ENCODE measurements at places on chromosomes 12 and 14.

DNA sequence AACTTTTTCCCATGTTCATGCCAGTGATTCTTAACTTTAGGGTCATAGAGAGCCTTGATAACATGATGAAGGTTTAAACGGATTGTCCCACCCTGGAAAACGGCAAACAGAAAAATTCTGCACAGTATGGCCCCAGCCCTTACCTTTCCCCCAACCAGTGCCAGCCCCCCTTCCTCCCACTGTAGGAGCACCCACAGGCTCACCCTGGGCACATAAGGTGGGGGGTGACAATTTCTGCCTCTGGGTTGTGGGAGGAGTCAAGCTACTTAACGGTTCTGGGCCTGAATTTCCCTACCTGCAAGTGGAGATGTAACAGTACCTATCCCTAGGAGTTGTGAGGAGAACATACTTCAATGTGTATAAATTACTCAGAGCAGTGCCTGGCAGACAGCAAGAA, 18.0 kb downstream of the XRCC3 start:
- no peak for DNase-seq

DNA sequence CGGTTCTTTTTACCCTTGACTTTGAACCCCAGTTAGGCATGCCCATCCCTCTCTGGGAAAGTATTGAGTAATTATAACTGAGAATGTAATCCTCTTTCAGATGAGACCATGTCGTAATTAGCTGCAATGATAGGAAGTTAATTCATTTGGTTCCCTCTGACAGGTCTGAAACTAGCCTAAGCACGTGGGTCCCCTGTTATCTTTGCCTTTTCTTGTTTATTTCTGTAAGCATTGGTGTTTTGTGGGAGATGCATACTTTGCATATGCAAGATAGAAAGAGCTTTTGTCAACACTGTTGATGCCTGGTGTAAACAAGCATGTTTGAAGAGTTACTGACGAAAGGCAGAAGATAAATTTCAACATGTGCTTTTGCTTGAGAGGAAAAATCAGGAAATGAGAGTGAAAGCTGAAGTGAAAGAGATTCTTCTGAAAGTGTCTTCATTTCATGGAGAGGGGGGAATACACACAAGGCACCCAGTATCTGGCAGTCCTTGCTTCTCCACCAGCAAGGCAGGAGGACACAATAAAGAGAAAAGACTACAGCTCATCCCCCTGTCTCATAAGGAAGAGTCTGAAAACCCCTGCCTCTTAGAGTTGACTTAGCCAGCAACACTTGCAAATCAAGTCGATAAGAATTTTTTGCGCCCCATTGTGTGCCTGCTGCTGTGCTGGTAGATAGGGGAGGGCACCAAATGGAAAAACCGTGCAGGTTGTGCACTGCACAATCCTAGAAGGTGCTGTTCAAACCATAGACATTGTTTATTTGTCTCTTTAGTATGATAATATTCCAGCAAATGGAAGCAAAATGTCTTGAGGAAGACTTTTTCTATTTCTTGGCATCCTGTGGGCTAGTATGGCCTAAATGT, 77.8 kb downstream of the SLC24A4 start:
- DNase-seq: no peak

GRCh38 chr14:25394356-25394755, 344.4 kb upstream of the STXBP6 start:
- no peak for DNase-seq

GRCh38 chr14:21039585-21040369, 2.4 kb upstream of the RNASE7 start:
- DNase-seq: no peak

- no peak for DNase-seq
These were observed 70.8 kb downstream of the SCN8A start for GRCh38 chr12:51661836-51662235.

DNA sequence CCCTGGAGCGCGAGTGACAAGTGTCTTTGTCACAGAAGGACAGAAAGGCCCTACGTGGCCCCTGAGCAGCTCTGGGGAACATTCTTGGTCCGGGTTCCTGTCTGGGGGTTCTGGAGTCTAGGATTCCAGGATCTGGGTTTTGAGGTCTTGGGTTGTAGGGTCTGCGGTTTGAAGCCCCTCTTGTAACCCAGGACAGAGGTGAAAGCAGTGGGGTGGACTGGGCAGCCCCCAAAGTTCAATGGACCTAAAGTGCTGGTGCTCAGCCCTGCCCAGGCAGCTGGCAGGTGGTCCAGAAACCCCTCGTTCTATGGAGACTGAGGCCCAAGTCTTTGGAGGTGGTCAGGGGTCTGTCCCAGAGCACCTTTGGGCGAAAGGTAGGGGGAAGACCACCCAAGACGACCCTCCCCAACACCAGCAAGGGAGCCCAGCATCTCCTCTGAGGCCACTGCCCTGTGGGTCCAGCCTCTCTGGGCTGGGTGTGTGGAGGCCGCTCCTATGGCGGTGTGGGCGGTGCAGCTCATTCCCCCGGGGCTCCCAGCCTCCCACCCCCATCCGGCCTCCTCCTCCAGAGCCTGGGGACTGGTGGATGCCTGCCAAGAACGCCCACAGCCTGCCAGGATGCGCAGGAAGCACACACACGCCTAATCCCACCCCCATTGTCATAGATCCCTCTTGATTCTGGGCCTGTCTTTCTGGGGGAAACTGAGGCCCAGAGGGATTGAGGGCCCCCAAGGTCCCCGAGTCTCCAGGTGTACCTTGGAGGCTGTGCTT, 30.2 kb upstream of the ANKRD9 start:
- no peak for DNase-seq

GRCh38 chr12:93743229-93743998, 66.2 kb downstream of the CRADD start:
- DNase-seq: no peak

- DNase-seq: no peak
These were observed 60.7 kb downstream of the NTF3 start for GRCh38 chr12:5492562-5492961.

DNA sequence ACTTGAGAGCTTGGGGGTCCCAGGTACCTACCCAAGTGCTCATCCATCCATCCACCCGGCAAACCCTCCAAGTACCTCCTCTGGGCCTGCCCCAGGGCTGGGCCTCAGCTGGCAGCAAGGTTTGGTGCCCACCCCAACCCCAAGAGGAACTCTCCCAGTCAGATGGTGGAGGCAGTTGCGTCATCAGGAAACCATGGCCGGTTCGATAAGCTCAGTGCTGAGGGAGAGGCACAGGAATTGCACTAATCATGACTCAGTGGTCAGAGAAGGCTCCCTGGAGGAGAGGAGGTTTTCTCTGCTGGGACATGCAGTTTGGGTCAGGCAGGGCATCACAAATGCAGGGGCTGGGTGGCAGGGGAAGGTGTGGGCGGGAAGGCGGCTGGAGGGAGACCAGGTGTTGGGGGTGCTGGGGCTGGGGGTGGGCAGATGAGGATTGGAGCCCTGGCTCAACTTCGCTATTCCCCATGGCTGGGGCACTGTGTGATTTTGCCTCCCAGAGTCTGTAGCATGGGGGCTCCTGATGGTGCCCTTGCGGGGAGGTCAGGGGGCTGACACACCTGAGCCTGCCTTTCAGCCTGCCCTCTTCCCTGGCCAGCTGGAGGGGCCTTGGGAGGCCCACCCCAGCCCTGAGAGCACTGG, 32.2 kb downstream of the SH2B3 start:
- no peak for DNase-seq

DNA sequence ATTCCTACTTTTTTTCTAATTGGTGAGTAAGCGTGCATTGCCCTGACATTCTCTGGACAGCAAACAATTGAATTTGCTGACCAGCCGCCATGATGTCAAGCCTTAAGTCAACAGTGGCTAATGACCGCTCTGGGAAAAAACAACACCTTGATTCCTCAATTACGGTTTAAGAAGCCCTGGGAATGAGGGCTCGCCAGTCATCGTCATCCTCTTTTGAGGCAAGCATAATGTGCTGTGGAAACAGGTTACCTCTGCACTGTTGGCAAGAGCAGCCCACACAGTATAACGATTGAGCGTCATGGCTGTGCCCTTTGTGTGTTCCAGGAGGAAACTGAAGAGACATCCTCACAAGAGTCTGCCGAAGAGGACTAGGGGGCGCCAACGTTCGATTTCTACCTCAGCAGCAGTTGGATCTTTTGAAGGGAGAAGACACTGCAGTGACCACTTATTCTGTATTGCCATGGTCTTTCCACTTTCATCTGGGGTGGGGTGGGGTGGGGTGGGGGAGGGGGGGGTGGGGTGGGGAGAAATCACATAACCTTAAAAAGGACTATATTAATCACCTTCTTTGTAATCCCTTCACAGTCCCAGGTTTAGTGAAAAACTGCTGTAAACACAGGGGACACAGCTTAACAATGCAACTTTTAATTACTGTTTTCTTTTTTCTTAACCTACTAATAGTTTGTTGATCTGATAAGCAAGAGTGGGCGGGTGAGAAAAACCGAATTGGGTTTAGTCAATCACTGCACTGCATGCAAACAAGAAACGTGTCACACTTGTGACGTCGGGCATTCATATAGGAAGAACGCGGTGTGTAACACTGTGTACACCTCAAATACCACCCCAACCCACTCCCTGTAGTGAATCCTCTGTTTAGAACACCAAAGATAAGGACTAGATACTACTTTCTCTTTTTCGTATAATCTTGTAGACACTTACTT, 138.9 kb downstream of the HMGA2 start:
- no peak for DNase-seq

- no peak for DNase-seq
These were observed 108.8 kb downstream of the CRACR2A start for GRCh38 chr12:3644104-3644503.

GRCh38 chr14:69171569-69171968, 18.6 kb upstream of the DCAF5 start:
- DNase-seq: no peak

- DNase-seq: no peak
These were observed 119.8 kb downstream of the TBX5 start for GRCh38 chr12:114286145-114286544.

DNA sequence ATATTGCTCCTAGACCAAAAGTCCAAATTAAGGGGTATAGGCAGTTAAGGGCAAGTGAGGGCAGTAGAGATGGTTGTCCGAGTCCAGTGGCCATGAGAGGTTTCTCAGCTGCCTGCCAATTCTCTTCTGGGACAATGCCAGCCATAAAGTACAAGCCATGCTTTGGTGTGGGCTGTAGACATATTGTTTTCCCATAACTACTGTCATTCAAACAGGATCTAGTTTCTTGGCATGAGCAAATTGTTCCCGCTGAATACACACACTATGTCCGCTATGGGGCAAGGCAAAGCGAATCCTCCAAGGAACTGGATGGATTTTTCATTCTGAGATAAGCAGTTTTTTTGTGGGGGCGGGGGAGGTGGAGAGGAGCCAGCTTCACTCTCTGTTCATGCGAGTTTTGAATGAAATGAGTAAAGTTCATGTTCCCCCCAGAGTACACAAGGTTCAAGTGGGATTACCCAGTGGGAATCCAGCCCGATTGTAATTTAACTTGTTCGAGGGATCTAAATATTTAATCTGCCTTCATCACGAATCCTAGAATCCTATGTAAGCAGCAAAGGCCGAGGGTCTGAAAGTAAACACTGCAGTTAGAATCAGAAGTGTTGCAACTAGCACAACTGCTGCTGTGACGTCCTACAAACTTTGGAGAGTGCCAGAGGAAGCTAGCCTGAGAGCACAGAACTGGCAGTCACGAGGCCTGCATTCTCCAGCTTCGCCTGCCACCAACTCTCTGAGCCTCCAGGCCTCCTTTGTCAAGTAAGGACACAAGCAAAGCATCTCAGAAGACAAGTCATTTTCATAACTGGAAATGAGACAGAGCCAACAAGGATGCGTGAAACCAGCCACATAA, 137.0 kb downstream of the CRADD start:
- no peak for DNase-seq

DNA sequence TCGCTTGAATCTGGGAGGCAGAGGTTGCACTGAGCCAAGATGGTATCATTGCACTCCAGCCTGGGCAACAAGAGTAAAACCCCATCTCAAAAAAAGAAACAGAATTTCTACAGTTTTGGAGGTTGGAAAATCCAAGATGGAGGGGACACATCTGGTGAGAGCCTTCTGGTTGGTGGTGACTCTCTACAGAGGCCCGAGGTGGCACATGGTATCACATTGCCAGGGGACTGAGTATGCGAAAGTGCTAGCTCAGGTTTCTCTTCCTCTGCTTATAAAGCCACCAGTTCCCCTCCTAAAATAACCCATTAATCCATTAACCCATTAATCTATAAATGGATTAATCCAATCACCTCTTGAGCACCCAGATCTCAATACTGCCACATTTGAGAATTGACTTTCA, 70.8 kb upstream of the DACT1 start:
- no peak for DNase-seq

- DNase-seq: no peak
These were observed 52.1 kb upstream of the PPFIA2 start for GRCh38 chr12:81811061-81811777.

DNA sequence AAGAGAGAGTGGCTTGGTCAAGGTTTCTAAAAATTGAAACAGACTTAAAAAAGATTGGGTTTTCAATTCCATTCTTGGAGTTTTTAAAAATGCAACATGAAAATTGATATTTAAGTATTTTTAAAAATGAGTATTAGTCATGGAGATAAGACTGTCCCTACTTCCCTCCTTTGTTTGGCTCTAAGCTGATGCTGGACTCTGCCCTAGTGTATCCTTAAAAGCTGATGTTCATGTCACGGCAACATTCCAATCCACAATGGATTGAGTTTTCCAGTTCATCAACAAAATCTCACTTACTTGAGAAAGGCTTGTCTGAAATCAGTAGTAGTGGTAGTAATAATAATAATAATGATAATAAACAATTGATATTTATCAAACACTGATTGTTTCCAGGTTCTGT, 119.0 kb upstream of the SLC38A2 start:
- DNase-seq: no peak

DNA sequence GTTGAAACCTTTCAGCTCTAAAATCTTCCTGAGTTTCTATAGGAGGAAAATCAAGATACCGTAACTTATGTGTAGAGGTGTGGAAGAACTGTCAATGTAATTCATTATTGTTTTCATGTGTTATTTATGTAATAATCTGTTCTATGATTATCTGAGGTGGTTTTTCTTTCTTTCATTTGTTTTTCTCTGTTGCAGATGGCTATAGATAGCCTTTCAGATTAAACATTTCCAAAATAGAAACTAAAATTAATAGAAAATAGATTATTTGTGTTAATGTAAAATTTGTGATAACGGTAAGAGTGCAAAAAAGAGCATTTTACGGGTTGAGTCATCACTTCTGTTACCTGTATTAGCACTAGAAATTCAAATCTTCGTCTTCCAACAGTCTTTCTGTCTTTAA, 128.8 kb downstream of the SYNE2 start:
- DNase-seq: no peak

DNA sequence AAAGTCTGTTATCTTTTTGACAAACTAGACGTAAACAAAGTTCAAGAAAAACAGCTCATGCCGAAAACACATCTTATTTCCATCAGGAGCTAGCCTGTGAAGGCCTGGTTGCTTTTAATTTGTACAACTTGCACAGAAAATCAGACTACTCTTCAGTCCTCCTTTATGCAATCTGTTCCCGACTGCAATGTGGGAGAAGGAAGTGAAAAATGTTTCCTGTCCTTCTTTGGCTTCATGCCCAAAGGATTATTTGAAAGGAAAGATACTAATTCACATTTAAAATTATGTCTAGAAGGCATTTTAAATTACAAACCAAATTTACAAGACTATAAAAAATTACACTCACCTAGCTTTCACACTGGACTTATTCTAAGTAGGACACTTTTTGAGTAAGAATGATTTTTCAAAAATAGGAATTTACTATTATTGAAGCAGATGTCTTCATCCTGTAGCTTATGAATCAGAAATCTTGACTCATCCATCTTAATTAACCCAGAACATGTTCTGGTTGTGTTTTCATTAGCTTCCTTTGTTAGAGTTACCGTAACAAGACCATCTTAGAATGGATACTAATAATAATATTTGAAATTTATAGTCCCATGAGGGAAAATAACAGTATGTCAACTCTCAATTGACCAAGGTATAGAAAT, 272.6 kb downstream of the PRKD1 start:
- DNase-seq: no peak

- DNase-seq: no peak
These were observed 142.8 kb downstream of the SCARB1 start for GRCh38 chr12:124720681-124721500.

Data from stimulated activated CD8-positive, alpha-beta memory T cell treated with anti-CD3 and anti-CD28 coated beads, Interleukin-12 subunit alpha, Interleukin-12 subunit beta, amount 100 ng/mL, for 1 hour (primary cell).